ENCODE measurements at places on chromosomes 2 and 18.
A peak's percentile ranks its signal among the peaks of the same experiment; 100 is the strongest.

DNA sequence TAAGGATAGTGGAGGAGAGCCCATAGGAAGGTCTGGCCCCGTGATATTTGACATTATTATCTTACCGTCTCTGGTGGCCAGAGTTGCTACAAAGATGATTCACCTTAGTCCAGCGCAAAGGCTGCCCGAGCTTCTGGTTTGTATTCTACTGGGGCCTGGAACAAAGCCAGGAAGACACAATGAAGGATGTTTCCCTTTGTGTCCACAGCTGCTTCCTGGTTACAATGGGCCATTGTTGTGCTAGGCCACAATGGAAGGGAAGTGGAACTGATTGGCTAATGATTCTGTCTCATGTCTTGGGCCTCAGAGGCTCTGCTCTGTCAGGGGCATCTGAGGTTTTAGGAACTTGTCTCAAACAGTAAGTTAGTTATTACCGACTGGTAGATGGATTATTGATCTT lies 132.2 kb downstream of the TDRD15 start:
- DNase-seq = no peak

DNA sequence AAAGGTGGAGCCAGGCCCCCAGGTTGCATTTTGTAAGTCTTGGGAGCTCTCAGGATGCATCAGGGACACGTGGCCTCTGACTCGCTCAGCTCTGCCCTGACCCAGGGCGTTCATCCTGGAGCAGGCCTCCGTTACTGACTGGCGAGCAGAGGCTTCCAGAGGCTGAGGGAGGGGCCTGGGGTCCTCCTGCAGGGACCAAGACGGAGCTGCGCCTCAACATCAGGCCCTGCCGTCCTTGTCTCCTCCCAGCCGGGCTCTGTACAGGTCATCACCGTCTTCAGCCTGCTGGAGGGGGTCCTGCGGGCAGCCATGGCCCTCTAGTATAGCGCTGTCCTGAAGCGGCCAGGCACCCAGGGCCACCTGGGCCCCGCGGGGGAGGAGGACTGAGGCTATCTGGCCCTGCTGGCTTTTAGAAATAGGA lies 10.2 kb upstream of the ALPP start:
- no peak for DNase-seq

DNA sequence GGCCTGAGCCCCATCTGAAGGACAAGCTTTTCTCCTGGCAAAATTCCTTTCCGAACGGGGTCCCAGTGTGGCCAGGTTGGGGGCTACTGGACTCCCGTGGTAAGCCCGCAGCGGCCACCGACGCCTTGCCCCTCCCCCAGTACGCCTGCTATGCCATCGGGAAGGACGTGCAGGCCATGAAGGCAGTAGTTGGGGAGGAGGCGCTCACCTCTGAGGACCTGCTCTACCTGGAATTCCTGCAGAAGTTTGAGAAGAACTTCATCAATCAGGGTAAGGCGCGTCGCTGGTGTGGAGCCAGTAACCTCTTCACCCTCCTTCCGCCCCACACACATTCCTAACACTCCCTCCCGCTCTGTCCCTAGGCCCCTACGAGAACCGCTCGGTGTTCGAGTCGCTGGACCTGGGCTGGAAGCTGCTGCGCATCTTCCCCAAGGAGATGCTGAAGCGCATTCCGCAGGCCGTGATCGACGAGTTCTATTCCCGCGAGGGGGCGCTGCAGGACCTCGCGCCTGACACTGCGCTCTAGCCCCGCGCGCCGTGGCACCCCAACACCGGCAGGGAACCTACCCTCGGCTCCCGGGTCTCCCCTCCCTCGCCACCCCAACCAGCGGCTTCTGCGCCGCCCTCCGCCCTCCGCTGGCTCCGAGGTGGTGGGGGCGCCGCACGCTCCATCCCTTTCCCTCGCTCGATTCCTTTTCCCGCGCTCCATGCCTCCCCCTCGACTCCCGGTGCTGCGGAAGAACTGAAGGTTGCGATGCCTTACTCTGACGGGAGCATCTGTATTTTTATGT lies 13.6 kb upstream of the ANKRD53 start:
- peak; percentile 67 for DNase-seq

GRCh38 chr2:41622301-41622700 lies 425.5 kb upstream of the PKDCC start:
- no peak for DNase-seq

DNA sequence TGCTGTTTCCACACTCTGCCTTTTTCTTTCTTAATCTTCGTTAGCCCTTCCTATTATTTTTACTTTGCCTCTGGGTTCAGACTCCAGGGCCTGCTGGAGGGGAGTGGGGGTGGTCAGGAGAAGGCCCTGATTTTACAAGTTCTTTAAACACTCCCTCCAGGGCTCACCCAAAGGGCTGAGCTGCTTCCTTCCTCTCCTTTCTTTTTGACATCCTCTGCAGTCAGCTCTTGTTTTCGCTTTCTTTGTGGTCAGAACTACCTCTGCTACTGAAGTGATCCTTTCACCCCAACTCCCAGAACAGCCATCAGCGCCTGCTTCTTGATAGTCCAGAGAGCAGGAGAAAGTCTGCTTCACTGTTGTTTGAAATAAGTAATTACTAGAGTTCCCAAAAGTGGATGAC lies 925.7 kb downstream of the EPHA4 start:
- DNase-seq = no peak

- no peak for DNase-seq
Measured at GRCh38 chr2:172169611-172170010, 66.9 kb upstream of the DLX2 start.

DNA sequence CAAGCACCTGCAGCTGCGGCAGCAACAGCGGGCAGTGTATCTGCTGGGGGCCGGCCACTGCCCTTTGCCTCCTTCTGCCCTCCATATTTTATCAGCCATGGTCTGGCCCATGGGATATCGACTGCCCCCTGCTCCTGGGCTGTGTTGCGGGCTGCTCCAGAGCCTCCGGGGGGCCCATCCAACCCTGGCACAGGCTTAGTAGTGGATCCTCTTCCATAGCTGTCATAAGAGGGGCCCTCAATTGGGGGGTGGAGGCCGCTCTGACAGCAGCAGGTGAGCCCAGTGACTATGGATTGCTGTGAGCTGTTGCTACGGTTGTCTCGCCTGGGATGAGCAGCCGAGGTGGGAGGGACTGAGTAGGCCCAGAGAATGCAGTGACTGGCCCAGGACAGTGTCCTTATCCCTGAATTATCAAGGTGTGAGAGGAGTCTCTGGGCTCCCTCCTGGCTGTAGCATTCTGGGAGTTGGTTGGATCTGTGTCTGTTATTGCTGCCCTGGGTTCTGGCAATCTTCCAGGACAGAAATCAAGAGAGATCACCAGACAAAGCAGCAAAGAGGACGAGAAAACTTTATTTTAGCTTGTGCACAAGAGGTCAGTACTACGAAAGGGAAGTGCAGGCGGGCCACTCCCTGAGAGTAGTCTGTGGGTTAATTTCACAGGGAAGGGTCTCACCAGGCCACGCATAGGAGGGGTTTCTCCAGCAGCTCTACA lies 145.1 kb downstream of the ASB1 start:
- no peak for DNase-seq

- no peak for DNase-seq
Measured at GRCh38 chr2:45533771-45534170, 77.3 kb downstream of the SRBD1 start.

GRCh38 chr18:53385889-53386288 lies 838.6 kb downstream of the MBD2 start:
- DNase-seq = no peak

- no peak for DNase-seq
Measured at GRCh38 chr2:62465741-62466502, 40.1 kb downstream of the TMEM17 start.

- peak; percentile 71 for DNase-seq
Measured at GRCh38 chr2:85826990-85827878, 61.6 kb downstream of the ST3GAL5 start.

- DNase-seq = no peak
Measured at GRCh38 chr2:176557821-176558220, 288.6 kb downstream of the MTX2 start.

DNA sequence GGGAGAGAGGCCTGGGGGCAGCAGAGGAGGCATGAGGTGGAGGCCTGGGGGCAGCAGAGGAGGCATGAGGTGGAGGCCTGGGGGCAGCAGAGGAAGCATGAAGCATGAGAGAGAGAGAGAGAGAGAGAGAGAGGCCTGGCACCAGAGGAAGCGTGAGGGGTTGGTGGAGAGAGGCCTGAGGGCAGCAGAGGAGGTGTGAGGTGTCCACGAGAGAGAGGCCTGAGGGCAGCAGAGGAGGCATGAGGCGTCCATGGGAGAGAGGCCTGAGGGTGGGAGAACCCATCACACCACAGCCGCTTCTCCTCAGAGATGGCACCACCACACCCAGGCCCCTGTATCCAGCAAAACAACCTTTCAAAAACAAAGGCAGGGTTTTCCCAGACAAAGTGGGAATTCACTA lies 55.7 kb upstream of the KCNG2 start:
- DNase-seq = no peak

- DNase-seq = no peak
Measured at GRCh38 chr18:49910986-49911385, 97.7 kb upstream of the ACAA2 start.

DNA sequence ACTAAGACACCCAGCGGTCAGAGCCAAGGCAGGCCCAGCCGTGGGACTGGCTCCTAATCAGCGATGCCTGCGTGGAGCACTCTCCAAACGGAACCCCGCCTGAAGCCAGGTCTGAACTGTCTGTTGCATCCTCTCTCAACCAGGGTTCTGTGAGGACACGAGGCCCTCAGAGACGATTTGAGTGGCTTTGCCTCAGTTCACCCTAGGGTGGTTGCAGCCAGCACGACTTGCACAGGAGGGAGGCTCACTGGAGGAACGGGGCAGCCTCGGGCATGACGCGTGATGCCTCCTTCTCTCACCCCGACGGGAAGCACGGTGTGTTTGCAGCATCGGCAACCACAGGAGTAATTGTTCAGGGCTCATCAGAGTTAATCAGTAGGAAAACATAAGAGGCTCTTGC lies 336.4 kb downstream of the EIPR1 start:
- DNase-seq = no peak

All from stimulated activated CD4-positive, alpha-beta T cell treated with anti-CD3 and anti-CD28 coated beads, TNF-alpha, amount 100 ng/mL, for 4 hours (primary cell).